ENCODE measurements at places on chromosomes 5 and 9.
A peak's percentile ranks its signal among the peaks of the same experiment; 100 is the strongest.

GRCh38 chr5:103894882-103895281 lies 332.3 kb upstream of the NUDT12 start:
- DNase-seq = no peak

DNA sequence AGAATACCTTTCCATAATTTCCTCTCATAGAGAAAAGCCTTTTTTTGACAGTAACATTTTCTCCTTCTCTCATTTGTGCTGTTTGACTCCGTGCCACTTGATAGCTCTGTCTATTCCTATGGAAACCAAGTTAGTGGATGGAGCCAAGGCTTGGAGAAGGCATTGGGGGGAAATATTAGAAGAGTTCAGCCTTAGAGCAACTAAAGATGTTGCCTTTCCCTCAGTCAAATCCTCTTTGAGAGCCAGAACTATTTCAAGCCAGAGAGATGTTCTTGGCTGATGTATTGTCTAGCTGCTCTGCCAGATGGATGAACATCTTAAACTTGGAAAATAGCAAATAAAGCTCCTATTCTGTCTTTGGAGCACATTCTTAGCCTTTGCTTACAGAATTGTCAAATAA lies 112.4 kb downstream of the INVS start:
- DNase-seq = no peak

DNA sequence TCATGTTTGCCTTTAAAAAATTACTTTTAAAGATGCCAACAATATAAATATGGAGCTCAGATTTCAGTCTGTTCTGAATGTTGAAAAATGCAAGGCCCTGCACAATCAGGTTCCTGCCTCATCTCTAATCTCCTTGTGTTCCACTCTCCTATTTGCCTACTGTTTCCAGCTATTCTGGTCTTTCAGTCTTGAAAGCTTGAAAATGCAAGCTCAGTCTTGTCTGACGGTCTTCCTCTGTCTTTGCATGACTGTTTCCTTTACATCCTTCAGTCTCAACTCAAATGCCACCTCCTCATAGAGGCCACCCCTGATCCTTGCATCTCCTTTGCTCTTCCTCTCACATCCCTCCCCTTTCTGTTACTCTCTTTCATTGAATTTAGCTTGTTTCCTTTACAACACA lies 354.9 kb downstream of the KIF4B start:
- DNase-seq = no peak

DNA sequence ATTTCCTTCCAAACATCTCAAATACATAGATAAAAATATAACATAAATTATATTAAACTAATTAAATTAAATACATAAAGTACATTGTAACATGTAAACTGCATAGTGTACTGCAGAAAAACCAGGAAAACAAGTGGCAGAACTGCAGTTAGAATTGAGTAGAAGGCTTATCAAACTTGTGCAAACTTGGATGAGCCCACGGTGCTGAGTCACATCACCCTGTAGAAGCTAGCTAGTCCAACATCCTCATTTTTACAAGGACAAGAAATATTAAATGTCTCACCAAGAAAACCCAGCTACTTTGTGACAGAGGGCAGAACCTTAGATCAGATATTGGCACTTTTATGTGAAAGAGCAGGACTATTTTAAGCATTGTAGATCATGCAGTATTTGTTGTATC lies 807.9 kb upstream of the NUDT12 start:
- DNase-seq = no peak

DNA sequence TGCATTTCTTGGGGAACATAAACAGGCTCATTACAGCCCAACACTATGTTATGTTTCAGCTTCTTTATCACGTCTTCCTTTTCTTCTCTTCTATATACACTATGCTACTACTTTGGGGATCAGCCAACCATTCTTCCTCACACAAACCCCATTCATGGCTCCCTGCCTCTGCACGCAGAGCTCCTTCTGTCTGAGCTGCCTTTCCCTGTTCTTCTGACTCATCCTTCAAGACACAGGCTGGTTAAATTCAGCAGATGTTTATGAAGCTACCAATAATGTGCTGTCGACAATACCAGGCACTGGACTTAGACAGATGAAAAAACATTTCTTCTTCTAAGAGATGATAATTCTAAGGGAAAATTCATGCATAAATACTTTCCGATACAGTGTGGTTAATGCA lies 102.5 kb upstream of the TXNDC8 start:
- no peak for DNase-seq

DNA sequence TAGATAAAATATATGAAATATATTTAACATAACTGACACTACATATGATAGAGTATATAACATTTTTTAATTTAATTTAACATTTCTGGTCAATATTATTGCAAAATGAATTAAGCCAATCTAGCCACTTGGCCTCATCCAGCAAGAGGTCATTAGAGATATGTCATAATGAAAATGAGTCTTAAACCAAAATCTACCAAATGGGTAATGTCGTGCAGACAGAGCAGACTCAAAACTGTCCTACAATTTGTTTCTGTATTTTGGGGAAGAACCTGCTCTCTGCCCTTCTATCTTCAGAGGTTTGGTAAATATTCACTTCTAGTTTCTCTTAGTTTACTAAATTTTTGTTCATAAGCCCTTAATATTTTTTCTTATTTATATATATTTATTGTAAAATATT lies 61.4 kb downstream of the ARHGEF28 start:
- DNase-seq = peak; percentile 41

DNA sequence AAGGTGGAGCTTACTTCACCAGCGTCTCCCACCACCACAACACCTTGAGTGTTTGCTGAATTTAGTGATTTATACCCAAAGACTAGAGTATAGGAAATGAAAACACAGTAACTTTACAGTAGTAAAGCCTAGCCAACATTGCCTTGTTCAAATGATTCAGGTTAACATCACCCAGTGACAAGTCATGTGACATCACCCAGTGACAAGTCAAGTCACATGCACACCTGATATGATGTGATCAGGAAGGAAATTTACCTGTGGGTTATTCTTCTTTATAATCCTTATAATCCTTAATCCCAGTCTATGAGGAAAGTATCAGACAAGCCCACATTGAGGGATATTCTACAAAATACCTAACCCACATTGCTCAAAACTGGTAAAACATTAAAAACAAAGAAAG lies 545.6 kb upstream of the MEF2C start:
- no peak for DNase-seq

DNA sequence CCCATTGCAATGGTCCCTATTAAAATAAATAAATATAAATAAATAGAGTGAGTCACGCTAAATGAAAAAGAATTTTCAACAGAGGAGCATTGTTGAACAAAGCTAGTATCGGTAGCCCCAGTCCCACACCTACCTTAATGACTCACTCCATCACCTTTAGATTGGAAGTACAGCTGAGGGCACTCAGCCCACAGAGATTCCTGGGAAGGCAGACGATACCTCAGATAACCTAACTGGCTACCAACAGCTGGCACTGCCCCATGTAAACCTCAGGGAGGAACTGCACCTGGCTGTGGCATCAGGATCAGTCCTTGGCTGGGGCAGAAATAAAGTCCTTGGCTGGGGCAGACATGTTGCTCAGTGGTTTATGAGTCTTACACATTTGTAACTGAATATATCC lies 49.3 kb downstream of the SPRY4 start:
- DNase-seq = no peak

GRCh38 chr5:38380537-38380936 lies 122.2 kb downstream of the EGFLAM start:
- no peak for DNase-seq

Measured in GM20000 (cell line).